ENCODE measurements at places on chromosomes 11 and 22.

GRCh38 chr11:125327518-125328224, 163.1 kb downstream of the PKNOX2 start:
- no peak for DNase-seq

DNA sequence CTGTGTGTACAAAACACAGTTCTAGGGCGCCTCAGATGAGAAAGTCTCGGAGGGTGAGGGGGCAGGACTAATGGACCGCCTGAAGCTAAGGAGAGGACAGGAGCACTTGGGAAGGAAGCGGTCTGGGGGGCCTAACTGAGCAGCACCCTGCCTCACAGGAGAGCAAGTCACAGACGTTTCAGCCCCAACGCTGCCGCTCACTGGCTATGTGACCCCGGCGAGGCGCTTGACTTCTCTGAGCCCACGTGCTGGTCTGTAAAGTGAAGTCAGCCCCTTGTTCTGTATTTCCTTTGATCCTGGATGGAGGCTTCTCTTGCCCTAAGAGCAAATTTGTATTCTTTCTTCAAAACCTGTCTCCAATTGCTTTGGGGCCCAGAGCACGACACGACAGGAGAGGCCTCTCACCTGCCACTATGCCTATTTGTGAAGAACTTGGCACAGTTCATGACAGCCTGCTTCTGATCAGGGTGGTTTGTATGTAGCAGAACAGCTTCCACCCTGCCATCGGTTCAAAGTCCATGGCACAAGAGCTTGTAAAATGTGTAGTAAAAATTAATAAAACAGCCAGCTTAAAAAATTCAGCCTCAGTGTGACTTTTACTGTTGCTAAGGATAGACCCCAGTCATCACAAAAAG, 59.1 kb downstream of the WNT11 start:
- DNase-seq = no peak

DNA sequence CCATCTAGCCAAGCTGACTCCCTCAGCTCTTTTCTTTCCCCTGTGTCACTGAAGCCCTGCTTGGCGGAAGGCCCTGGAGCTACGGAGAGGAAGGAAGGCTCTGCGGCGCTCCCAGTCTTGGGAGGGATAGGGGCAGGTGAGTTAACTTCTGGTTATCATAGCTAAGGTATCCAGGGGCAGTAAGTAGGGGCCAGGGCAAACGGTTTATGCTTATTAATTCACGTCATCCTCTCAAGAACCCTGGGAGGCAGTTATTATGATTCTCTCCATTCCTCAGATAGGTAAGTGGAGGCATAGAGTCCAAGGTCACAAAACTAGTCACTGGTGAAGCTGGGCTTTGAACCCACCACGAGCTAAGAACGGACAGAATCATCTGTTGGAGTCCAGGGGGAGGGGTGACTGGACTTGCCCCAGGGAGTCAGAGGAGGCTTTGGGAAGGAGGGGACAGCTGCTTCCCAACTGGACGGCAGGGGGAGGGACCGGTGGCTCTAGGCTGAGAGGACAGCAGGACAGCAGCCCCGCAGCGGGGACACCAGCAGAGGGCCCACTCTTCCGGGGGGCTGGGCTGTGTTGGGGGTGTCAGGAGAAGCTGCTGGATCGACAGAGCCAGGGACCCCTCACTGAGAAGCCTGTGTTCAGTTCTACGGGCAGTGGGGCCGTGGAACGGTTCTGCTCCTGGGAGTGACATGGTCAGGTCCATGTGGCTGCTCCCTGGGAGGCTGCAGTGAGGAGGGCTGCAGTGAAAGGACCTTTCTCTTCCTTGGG, 3.5 kb downstream of the BAIAP2L2 start:
- no peak for DNase-seq

GRCh38 chr11:74412321-74412720, 14.1 kb upstream of the PGM2L1 start:
- no peak for DNase-seq

DNA sequence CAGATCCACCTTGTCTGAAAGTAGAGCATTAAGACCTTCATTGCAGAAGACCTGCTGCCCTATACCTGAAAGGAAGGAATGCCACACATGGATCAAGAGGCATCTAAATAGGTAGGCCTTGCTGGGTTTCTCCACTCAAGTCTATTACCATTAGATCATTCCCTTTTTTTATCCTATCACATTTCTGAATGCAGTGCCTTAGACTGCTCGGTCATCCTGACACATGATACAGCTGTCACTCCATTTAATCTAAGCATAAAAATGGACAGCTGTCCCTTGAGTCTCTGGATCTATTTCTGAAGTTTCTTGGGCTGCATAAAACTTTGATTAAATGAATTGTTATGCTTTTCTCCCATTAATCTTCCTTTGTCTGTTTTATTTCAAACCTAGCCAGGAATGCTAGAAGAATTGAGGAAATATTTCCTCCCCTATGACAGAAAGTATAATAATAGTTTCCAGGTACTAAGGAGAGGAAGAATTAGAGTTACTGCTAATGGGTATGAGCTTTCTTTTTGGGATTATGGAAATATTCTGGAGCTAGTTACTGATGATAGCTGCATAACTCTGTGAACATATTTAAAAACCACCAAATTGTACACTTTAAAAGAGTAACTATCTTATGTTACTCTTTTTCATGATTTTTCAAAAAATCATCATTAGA, 88.0 kb downstream of the DLG2 start:
- DNase-seq = no peak

- peak; percentile 47 for DNase-seq
Observed at GRCh38 chr11:1652771-1653540, 23.4 kb downstream of the KRTAP5-5 start.

DNA sequence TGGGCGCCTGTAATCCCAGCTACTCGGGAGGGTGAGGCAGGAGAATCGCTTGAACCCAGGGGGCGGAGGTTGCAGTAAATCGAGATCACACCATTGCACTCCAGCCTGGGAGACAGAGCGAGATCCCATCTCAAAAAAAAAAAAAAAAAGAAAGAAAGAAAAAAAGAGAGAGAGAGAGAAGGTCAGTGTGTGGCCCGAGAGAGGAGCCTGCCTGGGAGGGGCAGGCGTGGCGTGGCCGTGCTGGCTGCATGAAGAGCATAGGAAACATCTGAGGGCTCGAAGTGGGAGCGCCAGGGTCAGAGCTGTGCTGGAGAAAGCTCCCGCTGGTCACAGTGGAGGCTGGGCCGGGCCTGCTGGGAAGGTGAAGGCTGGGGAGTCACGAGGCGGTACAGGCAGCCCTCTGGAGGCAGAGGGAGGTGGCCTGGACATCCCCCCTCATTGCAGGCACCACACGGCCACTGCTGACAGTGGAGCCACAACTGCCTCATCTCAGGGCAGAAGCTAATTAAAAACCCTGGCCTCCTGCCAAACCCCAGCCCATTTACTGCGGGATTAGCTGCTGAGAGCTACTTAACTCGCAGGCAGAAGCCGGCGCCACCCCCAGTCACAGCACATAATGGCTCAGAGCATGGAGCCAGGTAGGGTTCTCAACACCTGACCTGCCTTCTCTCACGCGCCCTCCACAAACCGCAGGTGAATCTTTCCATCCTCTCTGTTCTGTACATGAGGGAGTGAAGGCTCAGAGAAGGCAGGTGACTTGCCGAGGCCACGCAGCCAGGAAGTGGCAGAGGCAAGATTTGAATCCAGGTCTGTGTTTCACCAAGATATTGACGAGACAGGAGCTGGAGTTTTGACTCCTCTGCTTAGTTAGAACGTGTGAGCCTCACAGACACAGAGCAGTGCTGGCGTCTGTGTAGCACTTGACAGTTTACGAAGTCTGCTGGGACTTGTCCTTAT, 32.6 kb downstream of the NFAM1 start:
- no peak for DNase-seq

DNA sequence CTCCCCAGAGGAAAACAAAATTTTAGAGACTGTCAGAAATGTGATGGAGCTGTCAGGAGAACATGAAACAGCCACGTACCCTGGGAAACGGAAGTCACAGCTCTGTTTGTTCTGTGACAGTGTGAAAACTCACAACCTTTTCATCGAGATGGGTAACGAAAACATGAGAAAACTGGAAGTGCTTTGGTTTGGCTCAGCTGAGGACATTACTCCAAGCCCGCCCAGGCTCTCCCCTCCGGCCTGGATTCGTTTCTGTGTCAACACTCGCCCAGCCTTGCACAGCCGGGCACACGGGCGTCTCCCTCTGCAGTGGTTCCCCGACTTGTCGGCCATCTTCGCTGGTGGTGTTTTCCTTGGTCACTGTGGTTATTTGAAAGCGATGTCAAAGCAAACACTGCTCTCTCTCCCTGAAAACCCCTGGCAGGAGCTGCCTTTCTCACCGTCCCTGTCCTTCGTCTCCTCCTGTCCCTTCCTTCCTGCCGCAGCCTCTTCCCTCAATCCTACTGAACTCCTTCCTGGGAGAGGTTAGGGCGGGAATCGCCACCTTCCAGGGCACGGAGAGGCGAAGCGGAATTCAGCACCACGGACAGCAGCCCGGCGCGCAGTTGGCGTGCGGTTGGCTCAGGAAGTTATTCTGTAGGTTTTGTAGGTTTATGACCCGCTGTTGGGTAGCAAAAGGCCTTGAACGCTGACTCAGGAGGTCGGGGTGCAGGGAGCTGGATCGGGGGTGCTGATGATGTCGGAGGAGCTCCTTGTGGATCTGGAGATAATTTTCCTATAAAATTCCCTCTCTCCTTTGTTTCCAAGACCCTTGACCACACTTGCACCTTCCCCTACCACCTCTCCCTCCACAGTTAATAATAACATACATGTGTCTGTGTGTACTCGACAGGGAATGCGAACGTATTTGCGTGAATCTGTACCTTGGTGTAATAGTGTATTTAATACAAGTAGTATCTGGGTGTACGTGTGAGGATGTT, 13.1 kb upstream of the RPS19BP1 start:
- DNase-seq = no peak

DNA sequence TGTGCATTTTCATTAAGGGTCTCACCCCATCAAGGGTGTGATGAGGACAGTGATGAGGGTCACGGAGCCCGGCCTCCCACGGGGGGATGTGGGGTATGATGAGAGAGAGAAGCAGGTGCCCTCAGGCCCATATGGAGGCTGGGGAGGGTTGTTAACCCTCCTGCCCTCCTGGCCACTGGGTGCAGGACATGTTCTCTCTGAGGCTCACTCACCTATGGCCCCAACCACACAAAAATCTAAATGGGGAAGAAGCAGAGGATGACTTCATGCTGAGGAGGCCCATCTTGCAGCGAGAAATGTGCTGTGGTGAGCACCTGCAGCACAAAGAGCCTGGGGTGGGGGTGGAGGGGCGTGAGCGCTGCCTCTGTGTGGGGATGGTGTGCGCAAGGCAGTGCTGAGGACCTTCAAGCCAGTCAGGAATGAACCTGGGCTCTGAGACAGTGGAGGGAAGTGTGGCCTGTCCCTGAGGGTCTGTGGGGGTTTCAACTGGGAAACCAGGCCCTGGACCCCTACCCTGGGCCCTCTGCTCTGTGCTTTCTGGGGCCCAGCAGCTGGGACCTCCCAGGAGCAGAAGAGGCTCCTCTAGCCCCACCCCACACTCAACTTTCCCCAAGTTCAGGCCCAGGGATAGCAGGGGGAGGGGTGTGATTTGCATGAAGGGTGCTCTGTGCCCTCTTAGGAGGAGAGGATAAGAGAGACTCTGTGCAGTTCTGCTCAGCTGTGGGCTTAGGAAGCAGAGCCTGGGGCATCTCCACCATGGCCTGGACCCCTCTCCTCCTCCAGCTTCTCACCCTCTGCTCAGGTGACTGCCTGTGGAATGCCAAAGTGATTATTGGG, 43.0 kb upstream of the TOP3B start:
- no peak for DNase-seq

GRCh38 chr22:21947040-21948014, 5.3 kb downstream of the PPM1F start:
- DNase-seq = no peak

DNA sequence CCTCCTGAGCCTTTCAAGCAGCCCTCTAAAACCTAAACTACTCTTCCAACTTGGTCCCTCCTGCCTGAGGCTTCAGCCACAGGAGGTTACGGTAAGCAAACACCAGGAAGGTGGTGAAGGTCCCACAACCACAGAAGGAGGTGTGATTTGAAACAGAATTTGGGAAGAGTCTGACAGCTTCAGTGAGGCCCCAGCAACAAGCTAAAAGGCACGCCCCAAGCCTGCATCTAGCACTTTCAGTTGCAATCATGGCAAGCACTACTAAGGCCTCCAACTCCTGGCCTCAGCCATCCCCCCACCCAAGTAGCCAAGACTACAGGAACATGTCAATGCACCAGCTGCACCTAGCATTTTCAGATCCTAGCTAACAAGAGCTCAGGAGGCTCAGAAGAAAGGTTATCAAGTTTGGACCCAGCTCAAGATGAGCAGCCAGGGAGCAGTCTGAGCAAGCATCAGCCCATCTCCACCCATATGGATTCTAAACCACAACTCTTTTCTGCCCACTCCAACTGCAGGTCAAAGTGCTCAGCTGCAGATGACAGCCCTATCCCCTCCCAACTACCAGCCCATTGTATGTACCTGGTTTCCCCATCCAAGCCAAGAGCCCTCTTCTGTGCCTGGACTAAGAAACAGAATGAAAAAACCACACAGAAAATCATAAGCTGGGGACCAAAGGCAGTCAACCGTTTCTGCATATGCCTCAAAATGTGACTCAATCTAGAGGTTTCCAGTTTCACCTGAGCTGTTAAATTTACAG, 10.4 kb upstream of the AHNAK start:
- DNase-seq = no peak

DNA sequence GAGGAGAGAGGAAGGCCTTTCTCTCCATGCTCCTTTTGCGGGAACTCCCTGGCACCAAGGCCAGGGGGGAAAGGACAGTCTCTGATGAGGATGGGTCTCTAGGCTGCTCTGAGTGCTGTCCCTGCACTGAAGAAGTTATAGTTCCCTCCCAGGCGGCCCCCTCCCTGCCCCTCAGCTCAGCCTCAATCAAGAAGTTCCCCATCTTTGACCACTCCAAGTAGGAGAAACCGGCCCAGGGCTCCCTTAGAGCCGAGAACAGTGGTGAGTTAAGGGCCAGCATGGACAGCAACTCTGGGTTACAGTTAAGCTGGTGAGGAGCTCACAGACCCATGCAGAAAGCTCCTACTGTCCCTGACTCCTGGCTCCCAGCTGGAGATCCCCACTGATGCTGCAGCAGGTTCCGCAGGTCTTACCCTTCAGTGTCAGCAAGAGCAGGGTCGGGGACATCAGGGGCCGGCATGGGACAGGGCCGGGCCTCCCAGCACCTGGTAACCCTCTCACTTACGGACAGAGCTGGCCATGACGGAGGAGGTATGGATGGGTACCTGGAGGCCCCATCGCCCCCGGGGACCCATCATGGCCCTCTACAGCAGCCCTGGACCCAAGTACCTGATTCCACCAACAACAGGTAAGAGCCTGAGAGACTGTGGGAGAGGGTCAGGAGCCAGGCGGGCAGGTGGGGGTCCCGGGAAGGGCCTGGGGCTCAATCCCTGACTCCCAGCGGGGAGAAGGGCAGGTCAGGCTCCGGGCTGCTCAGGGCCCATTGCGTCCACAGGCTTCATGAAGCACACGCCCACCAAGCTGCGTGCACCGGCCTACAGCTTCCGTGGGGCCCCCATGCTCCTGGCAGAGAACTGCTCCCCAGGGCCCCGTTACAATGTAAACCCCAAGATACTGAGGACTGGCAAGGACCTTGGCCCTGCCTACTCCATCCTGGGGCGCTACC, 4.2 kb downstream of the SCGB1C1 start:
- DNase-seq = no peak

Data from anterior cingulate cortex (tissue), 58 donors.